Endothelial cell of umbilical vein (primary cell): ENCODE measurements at places on chromosomes 6 and 20. TPM values are rescaled to one million over a fixed set of nuclear protein-coding genes. Genes with fewer than 3 reads are reported as not detected.

DNA sequence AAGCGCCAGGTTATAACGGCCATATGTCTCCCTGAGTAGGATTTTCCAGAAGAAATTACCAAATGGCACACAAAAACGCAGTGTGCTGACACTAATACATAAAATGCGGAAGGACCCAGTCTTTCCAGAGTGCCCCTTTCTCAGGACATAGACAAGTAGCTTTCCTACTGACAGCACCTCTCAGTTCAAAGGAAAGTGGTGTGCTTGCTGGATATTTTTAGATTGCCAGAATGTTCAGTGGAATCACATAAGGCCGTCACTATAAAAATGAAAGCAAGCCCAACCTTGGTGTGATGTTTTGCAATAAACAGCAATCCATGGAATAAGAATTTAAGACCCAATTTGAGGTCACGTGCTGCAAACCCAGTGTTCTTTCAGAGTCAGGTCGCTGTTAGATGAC lies 135.5 kb upstream of the AGPAT4 start:
- no peak for DNase-seq

GRCh38 chr6:16041327-16041726 lies 87.6 kb upstream of the MYLIP start:
- DNase-seq, result no peak

- DNase-seq, result no peak
Measured at GRCh38 chr6:109311471-109311870, 70.8 kb downstream of the CD164 start.

The PSMB1 gene
- total RNA-seq, result 182 and 198 TPM in 2 replicates

GRCh38 chr6:131255434-131255833 lies 120.2 kb downstream of the AKAP7 start:
- DNase-seq, result no peak

- no peak for DNase-seq
Measured at GRCh38 chr6:168390749-168391420, 50.1 kb upstream of the SMOC2 start.

GRCh38 chr6:141946502-141946901 lies 186.2 kb upstream of the GJE1 start:
- no peak for DNase-seq

The XKR7 gene
- total RNA-seq, result 0.04 TPM in 1 of 2 replicates, not detected in the other
